ENCODE measurements at places on chromosomes 13 and 19. TPM values are rescaled to one million over a fixed set of nuclear protein-coding genes. Genes with fewer than 3 reads are reported as not detected.

NPAS1 gene
- total RNA-seq = 2.9 TPM

MAG gene
- total RNA-seq = not detected

KLK1 gene
- not detected for total RNA-seq

ZNF816 gene
- total RNA-seq = 3.6 TPM

KCNJ14 gene
- total RNA-seq = 2.1 TPM

KANK2 gene
- 56.0 TPM for total RNA-seq

CYP2F1 gene
- not detected for total RNA-seq

ZNF780A gene
- 17.9 TPM for total RNA-seq

IL4I1 gene
- total RNA-seq = not detected

EDNRB gene
- 11.2 TPM for total RNA-seq

MAU2 gene
- total RNA-seq = 51.7 TPM

FCER2 gene
- total RNA-seq = 0.34 TPM

TEX29 gene
- not detected for total RNA-seq

SPACA7 gene
- total RNA-seq = not detected

ELF1 gene
- 16.2 TPM for total RNA-seq

DCLK1 gene
- total RNA-seq = 1.5 TPM

ZNF260 gene
- 3.9 TPM for total RNA-seq

LYPD3 gene
- total RNA-seq = 0.94 TPM

PTPRH gene
- total RNA-seq = 16.5 TPM

THSD8 gene
- total RNA-seq = not detected

C5AR1 gene
- total RNA-seq = 0.64 TPM

MBD3L3 gene
- total RNA-seq = not detected

PRR12 gene
- total RNA-seq = 10.9 TPM

NLRP11 gene
- 0.75 TPM for total RNA-seq

ARHGAP33 gene
- 9.8 TPM for total RNA-seq

PSG3 gene
- total RNA-seq = not detected
